Activated CD4-positive, alpha-beta memory T cell treated with anti-CD3 and anti-CD28 coated beads, Interleukin-2, amount 10 ng/mL, durations not matched to agents 7 days and 5 days (primary cell): ENCODE measurements at places on chromosomes 1 and 21. TPM values are rescaled to one million over a fixed set of nuclear protein-coding genes. Genes with fewer than 3 reads are reported as not detected.

- DNase-seq: no peak
These were observed 10.7 kb downstream of the SLC9A1 start for GRCh38 chr1:27144049-27144748.

- DNase-seq: no peak
These were observed 14.8 kb upstream of the ARHGEF16 start for GRCh38 chr1:3439346-3440299.

DNA sequence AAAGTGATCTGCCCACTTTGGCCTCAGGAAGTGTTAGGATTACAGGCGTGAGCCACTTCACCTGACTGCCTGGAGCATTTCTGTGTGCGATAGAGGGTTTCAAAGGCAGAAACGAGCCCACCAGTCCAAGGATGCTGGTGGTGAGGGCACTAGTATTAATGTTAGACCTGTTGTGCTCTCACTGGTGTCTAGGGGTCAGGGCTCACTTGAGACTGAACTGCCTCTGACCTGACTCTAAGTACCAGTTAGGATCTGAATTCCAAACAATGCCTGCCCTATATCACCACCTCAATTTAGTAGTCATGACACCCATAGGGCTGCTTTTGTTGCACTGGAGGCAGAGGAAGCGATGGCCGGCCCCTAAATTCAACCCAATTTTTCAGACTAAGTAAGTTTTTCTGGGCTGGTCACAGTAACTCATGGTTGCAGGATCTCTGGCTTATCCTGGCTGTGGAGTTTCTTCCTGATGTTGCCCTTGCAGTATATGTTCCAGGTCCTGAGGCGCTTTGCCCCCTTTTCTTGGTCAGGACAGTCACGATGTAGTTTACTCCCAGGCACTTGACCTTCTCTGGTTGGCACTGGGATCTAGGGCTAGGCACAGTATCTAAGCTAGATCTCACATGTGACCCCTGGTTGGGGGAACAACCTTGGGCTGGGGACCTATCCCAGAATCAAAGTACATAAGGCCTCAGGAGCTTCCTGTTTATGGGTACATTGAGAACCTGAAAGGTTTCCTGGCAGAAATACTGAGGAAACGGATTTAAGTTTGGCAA lies 4.5 kb downstream of the CCDC17 start:
- DNase-seq: no peak

- DNase-seq: no peak
These were observed 39.2 kb downstream of the UBE2G2 start for GRCh38 chr21:44762221-44763049.

DNA sequence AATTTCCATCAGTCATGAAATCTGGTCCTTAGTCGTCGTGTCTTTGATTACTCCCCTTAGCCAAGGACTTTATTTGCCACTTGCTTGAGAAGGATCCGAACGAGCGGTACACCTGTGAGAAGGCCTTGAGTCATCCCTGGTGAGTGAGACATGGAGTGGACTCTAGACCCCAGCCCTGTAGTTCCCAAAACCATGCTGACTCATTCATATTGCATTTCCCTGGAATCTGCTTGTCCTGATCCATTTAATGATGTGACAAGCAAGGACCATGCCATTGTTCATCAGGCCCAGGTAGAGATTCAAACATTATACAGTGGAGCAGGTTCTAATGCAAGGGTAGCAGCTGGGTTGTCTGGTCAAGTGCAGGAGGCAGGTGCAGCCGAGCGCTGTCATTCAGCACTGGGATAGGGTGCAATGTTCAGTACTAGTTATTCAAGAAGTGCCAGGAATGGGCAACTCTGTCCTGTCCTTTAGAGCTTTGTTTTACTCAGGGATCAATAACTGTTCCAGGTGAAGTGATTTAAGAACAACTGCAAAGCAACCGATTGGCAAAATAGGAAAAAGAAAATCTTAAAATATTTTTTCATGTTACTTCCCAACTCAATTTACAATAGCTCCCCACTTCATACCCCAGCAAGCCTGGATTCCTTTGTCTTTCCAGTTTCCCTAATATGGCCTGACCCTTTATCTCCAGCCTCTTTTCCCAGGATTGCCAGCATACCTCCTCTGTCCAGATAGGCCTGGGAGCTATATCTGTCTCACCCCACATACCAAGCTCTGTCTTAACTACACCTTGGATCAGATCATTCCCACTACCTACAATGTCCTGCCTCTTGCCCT lies 26.5 kb downstream of the CAMK1G start:
- no peak for DNase-seq

DNA sequence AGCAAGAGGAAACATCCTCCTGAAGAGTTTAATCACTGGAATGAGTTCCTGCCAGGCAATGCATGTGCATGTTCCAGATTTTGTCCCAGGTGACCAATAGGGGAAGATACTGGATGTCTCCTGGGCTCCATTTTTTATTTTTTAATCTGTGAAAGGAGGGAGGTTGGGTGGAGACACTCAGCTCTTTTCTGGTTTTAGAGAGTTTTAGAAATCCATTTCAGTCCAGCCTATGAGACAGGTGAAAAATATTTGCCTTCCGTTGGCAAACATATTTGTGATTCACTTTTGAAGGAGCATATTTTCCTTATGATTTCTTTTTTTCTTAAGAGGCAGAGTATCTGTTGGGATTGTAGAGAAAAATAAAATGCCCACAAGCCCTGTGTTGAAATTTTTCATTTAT lies 70.7 kb downstream of the ABCA4 start:
- DNase-seq: no peak

- peak; percentile 27 for DNase-seq
These were observed 884 bp downstream of the PHACTR4 start for GRCh38 chr1:28370239-28371009.

- DNase-seq: no peak
These were observed 330.0 kb downstream of the PTPRC start for GRCh38 chr1:198968866-198969265.

GRCh38 chr21:24163539-24163938 lies 1443.7 kb downstream of the MRPL39 start:
- no peak for DNase-seq

LAMTOR2 gene
- total RNA-seq: 63.1 TPM

DNA sequence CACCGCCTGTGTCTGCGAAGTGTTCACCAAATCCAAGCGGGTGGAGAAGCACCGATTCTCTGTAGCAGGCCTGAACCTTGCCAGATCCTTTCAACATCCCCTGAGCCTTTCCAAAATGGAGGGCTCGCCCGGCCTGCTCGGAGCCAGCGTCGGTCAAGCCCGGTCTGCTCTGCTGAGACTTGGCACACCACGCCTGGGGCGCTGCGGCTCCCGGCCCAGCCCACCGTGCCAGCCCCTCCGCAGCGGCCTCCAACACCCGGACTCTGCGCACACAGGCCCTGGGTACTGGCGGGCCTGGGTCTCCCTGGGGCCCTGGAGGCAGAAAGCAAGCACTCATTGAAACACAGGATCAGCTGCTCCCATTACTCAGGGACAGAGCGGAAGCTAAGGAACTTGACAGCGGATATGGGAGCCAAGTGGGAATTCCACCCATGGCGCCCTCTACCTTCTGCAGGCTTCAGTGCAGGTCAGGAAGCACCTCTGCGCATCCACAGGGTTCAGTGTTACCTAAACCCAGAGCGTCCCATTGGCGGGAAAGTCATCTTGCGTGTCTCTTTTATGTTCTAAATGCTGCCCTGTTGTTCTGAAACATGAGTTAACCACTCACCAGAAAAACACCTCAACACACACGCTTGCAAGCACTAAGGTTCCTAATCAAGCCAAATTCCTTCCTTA lies 159.9 kb downstream of the ZBTB18 start:
- DNase-seq: no peak

- DNase-seq: no peak
These were observed 289.4 kb downstream of the CHRM3 start for GRCh38 chr1:239675735-239676134.

- peak; percentile 84 for DNase-seq
These were observed 10.0 kb downstream of the SLX9 start for GRCh38 chr21:44949779-44950198.

- DNase-seq: no peak
These were observed 736.3 kb downstream of the LTN1 start for GRCh38 chr21:28256420-28256831.

DNA sequence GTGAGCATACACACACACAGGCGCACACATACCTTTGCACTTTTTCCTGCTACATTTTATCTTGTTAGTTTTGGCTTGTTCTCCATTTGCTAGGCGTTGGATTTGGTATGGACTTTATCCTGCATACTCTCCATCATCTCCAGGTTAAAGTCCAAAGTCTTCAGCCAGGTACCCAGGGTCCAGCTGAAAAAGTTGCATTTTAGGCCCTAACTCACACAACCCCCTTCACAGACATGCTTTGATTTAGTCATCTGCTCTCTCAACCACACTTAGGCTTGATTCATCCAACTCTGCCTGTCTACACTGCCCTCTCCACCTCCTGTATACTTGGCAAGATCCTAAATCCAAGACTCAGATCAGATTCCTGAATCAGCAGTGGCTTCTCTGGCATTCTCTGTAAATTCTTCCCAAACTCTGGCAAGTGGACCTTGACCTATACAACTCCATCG lies 10.7 kb upstream of the LAMB3 start:
- no peak for DNase-seq

DNA sequence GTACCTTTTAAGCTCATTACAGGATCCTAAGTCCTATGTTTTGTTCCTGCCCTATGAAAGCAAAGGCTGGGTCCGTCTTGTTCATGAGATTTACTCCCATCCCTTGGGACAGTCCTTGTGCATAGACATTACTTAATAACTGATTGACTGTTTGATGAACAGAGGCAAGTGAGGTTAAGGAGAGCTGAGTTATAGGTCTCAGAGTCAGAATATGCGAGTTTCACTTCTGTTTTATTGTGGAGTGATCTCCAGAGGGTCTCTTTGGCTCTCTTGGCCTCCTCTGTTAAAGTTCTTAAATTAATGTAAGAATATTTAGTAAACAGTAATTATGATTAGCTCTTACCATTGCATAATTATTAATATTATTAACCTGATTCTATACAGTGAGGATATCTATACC lies 52.6 kb downstream of the BRINP2 start:
- no peak for DNase-seq

DNA sequence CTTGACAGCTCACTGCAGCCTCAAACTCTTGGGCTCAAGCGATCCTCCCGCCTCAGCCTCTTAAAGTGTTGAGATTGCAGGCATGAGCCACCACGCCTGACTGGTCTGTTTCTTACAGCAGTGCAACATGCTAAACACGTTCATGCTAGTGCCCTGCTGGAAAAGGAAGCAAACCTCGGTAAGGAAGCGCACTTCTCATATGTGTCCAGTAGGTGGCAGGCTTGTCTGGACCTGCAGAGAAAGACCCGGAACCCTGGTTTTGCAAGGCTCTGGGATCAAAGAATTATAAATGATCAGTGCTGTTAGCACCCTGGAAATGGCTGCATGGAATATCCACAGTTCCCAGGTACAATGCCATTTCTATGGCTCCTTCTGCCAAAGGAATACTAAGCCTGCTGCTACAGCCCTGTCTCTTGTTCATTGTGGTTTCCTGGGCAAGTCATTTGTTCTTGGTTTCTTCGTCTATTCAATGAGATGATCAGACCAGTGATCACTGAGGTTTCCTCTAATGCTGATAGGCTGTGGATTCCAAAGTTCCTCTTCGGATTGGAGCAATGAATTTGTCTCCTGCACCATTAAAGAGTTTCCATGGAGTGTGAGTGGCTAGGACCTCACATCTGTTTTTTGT lies 15.9 kb downstream of the RNU5D-1 start:
- peak; percentile 74 for DNase-seq

- no peak for DNase-seq
These were observed 57.9 kb downstream of the SLC37A1 start for GRCh38 chr21:42571391-42572150.

- DNase-seq: no peak
These were observed 60.1 kb downstream of the CD34 start for GRCh38 chr1:207850621-207851407.

- DNase-seq: no peak
These were observed 441.6 kb downstream of the PLPP3 start for GRCh38 chr1:56137521-56138505.

DNA sequence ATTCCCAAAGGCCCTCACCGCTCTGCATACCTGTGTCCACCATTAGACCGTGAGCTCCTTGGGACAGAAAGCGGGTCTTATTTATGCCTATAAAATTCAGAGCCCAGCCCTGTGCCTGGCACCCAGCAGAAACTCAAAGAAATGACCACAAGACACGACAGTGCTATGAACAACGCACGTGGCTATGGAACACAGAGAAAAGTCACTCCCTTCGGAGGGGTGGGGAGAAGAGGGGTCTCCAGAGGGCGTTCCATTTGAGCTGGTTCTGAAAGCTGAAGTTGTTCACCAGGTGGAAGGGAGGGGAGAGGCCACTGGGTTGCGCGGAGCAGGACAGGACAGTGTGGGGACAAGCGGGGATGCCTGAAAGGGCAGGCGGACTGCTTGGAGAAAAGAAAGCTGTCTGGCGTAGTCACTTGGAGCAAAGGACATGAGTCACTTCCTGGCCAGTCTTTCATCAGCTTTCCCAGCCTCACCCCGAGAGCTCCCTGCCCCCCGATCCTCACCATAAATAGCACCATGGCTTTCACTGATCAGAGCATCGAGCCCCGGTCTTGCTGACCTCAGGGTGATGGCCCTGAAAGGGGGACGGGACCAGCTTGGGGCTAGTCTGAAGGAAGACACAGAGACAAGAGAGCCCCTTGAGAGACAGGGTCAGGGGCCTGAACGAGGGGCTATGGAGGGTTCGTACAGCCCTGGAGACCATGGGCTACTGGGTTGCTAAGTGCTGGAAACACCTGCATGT lies 28.5 kb downstream of the ECE1 start:
- peak; percentile 26 for DNase-seq

- no peak for DNase-seq
These were observed 49.4 kb upstream of the BOLA1 start for GRCh38 chr1:149849947-149850360.

- DNase-seq: no peak
These were observed 163.4 kb downstream of the RUNX1 start for GRCh38 chr21:34885626-34886239.

DNA sequence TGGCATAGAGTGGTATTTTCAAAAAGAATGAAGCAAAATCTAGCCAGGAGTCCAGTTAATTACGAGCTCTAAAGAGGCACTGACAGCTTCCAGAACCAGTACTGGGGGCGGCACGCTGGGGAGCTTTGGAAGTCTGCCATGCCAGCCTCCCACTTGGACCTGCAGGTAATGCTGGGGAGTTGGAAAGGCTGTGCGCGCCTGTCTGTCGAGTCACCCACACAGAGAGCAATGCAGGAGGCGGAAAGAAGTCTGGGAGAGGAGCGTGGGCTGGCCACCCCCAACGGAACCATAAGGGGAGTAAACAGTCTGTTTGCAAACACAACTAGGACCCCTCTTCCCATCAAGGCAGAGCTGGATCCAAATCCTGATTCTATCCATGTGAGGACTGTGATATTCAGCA lies 84.5 kb downstream of the BEND5 start:
- DNase-seq: no peak
